ENCODE measurements at places on chromosomes 6 and 20.

GRCh38 chr20:19129306-19129705 lies 83.1 kb upstream of the SLC24A3 start:
- DNase-seq = no peak

DNA sequence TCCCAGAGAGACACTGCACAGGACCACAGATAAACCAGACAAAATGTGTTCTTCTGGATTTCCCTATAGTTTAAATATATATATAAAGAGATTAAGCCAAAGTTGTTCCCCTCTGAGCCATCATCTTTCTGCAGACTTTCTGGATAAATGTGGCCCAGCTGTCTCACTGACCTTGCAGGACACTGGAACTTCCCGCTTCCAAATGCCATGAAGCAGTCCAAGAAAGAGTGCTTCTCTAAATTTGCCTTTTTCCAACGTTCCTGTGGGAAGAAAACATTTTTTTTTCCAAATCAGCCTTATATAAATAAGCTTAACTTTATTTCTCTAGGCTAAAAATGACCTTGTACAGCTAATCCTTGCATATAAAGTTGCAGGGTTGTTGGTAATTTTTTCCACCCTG lies 65.7 kb downstream of the CYP39A1 start:
- DNase-seq = no peak

DNA sequence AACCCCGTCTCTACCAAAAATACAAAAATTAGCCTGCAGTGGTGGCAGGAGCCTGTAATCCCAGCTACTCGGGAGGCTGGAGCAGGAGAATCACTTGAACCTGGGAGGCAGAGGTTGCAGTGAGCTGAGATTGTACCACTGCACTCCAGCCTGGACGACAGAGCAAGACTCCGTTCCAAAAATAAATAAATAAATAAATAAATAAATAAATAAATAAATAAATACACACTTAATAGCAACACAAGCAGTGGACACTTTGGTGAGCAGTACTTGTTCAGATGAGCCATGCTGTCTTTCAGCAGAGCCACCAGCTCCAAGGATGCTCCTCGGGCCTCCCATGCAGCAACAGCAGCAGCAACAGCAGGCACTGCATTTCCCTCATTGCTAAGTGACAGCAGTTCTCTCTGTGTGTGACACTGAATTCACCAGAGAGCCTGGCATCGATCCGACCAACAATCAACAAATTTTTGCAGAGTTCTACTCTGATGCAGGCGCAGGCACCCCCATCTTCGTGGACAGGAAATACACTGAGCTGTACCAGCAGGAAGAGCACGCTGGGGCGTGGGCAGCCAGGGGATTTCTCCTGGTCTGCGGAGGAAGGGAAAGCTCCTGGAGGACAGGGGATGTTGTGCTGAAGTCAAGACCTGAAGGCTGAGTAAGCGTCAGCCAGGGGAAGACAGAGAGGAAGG lies 54.0 kb upstream of the SNX9 start:
- no peak for DNase-seq

DNA sequence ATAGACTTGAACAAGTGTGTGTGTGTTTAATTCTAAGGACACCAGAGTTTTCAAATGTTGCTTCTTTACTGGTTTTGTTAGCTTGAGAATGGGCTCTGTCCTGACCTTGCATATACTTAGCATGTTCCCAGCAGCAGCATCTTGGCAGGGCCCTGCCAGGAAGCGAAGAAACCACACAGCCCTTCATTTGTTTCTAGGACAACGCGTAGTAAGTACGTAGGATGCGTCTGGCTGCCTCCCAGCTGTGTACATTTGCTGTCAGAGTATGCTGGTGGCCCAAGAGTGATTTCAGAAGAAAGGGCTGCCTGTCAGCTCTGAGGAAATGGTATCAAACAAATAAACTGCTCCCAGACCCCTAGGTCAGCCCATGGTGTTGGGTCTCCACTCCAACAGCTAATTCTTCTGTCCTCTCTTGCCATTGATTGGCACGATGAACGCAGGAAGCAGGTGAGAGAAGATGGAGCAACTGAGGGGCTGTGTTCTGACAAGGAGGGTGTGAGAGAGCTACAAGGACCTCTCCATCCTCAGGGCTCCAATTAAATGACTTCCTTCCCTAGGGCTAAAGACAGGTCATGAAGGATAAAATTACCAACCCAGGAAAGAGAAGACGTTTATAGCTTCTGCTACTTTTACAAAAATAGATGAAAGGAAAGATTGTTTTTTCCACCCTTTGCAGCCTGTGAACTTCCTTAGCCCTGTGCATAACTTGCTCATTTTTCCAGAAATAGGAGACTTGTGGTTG lies 55.9 kb upstream of the HDDC2 start:
- no peak for DNase-seq

- DNase-seq = no peak
Measured at GRCh38 chr6:43915208-43915869, 145.3 kb downstream of the VEGFA start.

DNA sequence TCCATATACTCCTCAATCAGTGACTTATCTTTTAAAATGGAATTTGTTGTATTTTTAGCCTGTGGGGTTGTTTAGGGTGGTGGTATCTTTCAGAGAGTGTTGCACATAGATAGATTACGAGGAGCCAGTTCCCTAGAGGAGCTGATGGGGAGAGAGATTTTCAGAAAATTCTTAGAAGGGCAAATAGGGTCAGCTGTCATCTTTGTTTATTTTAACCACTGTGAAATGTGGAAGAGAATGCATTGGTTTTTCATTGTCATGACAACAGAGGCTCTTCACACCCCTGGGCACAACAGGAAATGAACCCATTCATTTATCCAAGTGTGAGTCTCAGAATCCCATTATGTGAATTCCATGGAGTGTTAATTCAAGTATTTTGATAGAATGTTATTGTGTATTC lies 188.4 kb downstream of the JARID2 start:
- DNase-seq = no peak

DNA sequence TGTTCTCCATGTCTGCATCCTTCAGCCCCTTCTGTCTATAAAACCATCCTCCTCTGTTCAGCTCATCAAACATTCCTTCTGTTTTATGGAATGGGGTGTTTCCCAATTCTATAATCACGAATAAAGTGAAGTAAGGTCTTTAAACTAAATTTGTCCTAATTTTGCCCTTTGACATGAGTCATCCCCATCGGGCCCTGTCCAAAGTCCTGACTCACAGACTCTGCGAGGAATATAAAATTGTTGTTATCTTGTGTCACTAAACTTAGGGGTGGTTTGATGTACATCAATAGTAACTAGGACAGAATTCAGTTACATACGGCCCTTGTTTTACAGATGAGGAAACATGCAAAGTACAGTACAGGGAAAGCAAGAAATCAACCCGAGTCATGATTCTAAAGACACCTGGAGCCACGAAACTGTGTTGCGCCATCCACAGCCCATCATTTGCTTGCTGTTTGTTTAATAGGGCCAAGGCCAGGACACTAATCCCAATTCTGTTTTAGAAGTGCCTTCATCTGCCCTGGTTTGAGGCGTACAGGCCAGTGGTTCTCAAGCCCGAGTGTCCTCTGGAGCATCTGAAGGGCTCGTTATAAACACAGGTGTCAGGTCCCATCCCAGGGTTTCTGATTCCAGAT lies 2.8 kb downstream of the ACSS1 start:
- DNase-seq = no peak

DNA sequence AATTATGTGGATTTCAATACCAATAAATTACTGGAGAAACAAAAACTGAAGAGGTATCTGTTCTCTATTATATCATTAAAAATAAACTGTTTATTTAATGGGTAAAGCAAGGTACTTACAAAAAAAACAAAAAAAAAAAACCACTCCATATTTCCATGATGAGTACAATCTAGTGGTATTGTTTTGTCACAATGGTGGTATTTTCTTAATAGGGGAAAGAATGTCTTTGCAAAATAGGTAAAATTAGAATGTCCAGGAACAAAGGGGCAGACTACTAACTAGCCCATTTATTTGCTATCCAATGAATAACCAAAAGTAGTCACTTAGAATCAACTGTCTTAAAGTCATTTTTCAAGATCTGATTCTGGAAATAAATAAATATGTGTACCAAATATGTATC lies 92.0 kb downstream of the ARHGAP18 start:
- DNase-seq = no peak

DNA sequence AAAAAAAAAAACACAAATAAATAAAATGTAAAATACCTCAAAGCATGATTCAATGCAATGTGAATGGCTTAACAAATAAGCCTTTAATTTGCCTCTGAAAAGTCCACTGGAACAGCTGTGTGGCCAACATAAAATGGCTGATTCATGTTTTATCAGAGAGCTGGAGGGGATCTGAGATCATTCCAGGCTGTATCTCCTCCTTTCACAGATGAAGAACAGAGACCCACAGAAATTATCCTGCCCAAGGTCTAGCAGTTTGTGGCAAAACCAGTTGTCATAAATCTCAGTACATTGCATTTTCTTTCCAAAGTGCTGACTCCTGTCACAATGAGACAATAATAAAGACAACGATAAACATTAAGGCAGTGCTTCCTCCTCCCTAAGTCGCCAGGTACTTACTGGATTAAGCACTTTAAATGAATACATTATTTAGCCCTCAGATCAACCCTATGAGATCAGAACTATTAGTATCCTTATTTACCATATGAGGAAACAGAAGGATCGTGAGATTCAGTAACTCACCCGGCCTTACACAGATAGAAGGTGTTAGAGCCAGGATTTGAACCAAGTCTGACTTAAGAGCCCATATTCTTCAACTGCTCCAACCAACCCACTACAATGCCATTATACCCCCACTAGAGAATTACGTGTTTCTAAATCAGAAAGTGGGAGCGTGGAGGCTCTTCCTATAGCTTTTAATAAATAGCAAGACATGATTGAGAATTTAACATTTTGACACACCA lies 118.3 kb downstream of the KIF13A start:
- no peak for DNase-seq

DNA sequence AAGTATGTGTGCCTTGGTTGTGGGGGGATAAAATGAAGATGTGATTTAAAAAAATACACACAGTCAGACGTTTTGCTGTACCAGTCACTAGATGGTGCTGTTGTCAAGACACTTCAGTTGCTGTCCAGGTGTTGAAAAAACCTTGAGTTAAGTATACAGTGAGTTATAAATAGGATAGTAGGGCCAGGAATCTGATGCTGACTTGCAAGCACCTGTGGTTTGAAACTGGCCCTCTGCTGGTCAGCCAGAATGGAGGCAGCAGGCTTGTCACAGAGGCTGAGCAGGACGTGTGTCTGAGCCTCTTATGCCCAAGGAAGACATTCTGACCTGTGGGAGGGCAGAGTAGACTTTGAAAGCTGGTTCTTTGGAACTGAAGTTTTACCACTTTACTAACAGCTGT lies 27.8 kb downstream of the RNF8 start:
- no peak for DNase-seq

DNA sequence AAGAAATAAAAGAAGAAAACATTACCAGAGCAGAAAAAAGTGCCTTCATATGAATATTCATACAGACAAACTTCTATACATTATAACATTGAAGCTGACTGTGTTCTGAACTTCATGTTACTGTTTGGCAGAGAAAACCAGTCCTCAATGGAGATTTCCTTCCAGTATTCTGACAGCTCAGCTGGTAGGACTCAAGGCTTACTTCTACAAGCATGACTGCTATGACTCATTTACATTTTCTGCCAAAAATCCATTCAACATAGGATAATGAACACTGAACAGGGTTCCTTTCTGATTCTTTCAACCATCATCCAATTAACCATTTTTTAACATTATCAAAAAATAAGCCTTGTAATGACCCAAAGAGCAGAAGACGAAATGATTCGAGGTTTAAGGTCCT lies 25.4 kb downstream of the COL9A1 start:
- DNase-seq = no peak

DNA sequence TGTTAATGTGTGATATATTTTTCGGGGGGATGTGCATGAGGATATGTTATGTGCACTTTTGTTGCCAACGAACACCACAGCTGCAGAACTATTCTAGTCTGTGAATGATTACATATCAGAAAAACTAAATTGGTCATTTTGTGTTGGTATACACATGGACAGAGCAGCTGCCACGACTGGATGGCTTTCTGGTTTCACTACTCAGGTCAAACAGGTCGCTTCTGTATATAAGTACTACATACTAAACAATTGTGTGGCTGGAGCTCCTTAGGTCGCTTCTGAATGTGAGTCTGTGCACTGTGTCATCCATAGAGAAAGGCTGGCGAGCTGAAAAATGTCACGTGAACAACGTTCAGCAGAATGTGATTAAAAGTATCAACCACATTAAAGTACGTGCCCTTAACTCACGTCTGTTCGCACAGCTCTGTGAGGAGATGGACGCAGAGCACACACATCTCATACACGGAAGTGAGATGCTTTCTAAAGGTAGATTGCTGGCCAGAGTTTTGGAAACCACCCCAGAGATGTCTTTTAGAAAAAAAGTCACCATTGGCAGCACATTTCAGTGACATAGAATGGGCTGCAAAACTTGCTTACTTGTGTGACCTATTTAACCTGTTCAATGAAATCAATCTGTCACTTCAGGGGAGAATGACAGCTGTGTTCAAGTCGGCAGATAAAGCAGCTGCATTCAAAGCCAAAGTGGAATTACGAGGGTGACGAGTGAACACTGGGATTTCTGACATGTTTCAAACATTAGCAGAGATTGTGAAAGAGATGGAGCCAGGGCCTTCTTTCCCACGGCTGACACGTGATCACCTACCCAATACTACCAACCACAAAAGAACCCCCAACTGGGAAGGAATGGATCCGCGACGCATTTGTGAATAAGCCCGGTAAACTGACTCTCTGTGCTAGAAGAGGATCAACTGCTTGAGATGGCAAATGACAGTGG lies 176.6 kb downstream of the PDE10A start:
- no peak for DNase-seq

DNA sequence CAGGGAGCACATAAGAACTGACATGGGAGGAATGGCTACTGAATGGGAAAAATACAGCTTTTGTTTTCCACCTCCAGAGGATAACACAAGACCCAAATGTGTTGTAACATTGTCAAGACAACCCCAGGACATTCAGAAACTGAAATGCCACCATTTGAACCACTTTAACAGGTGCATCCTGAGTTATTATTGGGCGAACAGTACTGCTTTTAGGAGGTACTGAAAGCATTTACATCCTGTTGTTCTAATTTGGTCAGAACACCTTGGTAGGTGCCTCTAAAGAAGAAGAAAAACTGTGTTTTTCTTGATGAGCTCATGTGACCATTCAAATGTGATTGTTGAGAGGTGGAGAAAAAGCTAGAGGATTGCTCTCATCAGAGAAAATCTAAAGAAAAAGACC lies 6.4 kb upstream of the TXNDC5 start:
- no peak for DNase-seq

DNA sequence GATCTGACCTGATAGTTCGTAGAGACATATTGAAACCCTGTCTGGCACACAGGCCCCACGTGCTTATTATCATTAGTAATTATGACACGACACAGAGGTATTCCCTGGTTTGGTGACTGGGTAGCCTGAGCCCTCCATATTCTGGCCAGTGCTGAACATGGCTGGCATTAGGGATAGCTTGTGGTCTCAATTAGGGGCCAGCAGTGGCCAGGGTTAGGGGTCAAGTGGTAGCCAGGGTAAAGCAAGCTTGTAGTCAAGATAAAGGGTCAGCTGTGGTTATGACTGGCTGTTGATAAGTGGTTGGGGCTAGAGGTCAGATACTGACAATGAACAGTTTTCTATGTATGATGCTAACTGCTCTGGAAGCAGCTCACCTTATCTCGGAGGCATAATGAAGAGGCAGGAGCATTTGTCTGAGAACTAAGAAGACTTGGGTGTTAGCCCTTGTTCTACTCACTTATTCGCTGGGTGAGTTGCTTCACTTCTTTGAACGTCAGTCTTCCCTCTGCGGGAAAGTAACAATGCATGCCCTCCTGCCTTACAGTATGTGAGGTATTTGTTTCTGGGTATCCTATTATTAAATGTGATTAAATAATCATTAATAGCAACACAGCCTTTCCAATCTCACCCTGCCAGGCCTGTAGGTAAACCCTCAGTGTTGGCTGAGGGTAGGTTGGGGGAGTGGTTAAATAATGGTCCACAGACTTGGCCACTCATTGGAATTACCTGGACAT lies 66.7 kb downstream of the VEGFA start:
- DNase-seq = no peak
